Amniotic stem cell (primary cell): ENCODE measurements at places on chromosomes 2 and 18.

GRCh38 chr2:37376421-37377186, 32.2 kb downstream of the QPCT start:
- DNase-seq = no peak

GRCh38 chr2:38690499-38691420, 24.8 kb downstream of the GALM start:
- DNase-seq = peak; percentile 88

DNA sequence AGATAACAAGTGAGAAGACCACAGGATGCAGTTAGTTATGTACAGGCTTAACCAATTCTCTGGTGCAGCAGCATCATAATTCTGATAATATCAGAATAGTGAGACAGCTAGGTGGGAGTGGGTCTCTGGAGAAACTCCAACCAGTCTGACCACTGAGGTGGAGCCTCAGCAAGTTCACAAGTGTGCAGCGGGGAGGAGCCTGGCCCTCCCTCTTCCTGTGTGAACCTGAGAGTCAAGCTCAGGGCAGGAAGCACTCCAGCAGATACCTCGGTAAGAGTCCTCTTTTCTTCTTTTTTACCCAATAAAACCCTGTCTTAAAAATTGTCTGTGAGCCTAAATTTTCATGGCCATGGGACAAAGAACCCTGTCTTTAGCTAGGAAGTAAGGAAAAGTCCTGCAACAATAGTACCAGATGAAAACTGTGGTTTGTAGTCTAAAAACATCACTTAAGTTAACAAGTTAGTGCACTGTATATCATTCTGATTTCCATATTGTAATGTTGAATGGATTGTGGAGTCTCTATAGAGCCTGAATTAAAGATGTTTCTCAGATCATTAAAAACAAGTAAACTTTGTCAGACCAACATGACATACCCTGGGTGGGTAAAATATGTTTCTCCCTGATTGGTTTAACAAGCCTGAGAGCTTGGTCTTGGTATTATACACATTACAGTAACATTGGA, 370.8 kb downstream of the TMEM182 start:
- DNase-seq = no peak

DNA sequence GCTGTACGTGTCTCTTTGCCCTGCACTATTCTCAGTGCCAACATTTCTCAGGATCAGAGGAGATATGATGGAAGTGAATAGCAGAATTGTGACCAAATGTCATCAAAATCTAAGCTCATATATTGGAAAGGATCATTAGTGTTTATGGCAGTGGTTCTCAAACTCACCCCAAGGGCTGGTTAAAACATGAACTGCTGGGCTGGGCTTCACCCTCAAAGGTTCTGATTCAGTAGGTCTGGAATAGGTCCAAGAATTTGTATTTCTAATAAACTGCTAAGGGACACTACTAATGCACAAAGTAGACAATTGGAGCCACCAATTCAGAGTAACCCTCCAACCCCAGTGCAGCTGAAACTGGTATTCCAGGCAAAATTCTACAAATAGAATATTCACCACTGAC, 317.9 kb upstream of the UBE2E3 start:
- DNase-seq = no peak

- DNase-seq = no peak
These were observed 1159.6 kb upstream of the CHAC2 start for GRCh38 chr2:52608030-52608429.

GRCh38 chr2:202015471-202015870, 18.2 kb upstream of the FZD7 start:
- no peak for DNase-seq

DNA sequence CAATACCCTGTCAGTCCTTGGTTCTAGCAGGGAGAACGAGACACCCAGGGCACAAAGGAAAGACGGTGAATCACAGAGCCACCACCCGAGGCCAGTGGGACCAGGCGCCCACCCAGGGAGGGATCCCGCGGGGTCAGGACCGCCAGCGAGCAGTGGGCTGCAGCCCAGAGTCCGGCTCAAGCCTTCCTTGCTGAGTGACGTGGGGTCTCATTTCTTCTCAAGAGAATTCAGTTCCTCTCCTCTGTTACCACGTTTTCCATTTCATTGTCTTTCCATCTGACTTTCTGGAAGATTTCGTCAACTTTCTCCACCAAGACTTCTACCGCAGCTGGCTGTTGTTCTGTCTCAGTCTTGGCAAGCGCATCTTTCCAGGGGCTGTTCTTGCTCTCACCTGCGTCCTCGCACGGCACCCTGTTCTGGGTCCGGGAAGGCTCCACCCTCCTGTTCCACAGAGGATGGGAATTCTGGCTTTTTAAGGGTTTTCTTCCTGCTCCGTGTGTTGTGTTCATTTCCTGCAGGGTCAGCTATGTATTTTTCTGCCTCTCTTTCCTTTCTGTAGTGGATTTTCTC, 248.6 kb downstream of the NDUFA10 start:
- DNase-seq = no peak

DNA sequence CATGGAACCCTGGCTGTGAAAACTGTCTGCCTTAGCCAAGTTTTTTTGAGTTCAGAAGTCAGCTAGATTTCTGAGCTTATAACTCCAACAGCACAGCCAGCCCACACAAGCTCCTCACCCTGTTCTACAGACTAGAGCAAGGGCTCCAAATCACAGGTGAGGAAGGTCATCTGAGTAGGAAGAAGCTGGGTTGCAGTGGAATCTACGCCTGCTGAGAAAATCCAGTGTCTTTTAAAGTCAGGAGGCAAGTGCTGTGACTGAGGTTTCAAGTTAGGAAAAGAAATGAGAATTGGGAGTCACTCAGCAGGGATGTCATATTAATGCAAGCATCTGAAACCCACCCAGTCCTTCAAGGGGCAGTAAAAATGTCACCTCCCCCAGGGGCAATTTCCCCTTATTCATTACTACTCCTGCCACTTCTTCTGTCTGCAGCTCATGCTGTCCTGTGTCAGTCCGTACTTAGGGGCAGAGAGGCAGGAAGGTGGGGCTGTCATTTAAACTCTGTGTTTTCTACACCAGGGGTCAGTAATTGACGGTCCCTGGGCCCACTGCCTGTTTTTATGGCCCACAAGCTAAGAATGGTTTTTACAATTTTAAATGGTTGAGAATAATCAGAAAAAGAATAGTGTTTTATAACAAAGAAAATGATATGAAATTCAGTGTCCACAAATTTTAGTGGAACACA, 551.1 kb downstream of the BCL11A start:
- DNase-seq = no peak

DNA sequence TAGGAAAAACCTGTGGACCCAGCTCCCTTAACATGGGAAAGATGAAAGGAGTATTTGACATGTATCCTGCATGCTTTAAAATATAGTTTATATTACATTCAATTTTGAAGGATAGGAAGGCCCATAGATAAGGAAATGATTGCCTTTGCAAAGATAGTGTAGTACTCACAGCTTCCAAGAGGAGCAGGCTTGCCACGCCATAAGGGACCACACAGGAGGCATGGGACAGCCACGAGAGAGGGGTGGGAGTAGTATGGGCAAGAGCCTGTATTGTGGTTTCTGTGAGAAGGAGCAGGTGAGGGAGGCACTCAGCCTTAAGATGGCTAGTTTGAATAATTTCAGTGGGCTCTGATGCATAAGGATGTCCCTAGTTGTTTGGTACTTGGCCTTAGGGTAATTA, 740.3 kb downstream of the SATB2 start:
- DNase-seq = no peak

DNA sequence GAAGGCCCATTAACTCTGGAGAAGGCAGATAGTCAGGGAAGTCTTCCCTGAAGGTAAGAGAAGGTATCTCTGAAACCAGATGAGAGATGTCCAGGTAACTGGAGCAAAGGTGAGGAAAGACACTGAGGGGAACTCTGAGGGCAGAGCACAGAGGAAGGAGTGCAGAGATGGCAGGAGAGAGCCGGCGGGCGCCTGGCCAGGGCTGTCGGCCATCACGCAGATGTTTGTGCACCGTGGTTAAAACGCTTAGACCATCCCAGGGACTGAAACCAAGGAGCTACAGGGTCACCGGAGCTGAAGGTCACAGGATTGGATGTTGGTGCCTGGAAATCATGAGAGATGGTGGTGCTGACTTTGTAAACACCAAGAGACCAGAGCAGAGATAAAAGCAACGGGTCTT, 55.4 kb downstream of the LAMA1 start:
- DNase-seq = no peak

DNA sequence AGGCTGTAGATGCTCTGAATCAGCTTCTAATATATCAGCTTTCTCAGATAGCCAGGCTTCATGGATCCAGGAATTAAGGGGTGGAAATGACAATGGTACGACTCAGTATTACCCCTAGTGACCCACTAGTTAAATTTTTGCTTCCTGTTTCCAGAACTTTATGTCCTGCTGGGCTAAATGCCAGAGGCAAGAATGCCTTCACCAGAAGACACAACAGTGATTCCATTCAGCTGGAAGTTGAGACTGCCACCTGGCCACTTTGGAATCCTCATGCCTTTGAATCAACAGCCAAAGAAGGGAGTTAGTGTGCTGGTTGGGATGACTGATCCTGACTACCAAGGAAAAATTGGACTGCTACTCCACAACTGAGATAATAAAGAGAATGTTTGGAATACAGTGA, 239.1 kb downstream of the ASXL3 start:
- no peak for DNase-seq

DNA sequence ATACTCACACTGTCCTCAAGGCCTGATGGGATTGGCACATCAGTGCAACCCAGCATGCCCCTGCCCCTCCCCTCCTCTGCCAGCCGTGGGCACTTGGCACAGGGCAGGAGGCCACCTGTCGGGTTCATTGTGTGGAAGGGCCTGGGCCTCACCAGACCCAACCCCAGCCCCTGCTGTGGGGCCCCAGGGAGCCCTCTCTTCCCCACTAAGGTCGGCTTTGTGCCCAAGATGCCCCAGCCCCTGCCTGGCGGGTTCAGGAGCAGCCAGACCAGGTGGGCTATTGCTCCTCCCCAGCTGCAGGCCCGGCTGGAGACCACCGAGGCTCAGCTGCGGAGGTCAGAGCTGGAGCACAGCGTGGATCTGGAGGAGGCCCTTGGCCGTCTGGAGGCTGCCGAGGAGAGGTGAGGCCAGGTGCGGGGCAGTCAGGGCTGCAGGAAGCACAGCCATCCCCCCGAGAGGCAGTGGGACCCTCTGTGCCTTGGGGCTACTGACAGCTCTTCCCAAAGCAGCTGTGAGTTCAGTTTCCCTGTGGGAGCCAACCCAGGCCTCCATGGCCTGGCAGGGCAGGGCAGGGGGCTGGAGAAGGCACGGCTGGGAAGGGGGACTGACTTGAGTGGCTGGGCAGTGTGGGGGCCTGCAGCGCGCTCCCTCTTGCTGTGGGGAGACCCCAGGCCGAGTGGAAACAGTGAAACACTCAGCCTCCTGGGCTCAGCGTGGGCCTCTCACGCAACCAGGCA, 16.3 kb downstream of the CROCC2 start:
- DNase-seq = no peak

DNA sequence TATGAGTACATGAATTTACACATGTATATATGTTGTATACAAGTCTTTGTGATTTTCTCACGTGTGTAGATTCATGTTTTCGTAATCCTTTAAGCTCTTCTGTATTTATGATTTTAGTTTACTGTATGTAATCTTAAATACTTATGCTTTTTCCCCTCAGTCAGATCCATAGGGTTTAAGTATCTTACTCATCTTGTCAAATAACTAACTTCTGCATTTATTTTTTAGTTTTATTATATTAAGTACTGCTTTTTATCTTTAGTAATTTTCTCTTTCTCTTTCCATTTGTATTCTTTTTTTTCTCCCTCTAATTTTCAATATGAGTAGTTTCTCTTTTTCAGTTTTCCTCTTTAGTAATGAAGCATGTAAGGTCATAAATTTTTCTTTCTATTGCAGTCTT, 179.4 kb downstream of the LCLAT1 start:
- no peak for DNase-seq

DNA sequence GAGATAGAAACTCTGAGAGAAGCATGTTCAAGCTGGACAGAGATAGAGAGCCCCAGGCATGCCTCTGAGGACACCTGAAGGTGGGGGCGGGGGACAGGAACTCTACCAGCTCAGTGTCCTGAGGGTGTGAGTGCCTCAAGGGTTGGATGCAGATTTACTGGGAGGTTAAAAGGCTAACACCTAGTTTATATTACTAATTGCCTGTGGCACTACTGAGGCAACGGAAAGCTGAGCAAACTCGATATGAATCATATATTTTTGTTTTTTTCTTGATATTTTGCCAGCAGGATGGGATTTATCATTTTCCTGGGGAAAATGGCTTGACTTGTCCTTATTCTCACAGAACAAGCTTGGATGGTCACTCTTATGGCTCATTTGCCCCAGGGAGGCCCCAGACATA, 319.5 kb downstream of the ALK start:
- no peak for DNase-seq

- peak; percentile 66 for DNase-seq
These were observed 272.4 kb downstream of the AGAP1 start for GRCh38 chr2:235766278-235766677.

DNA sequence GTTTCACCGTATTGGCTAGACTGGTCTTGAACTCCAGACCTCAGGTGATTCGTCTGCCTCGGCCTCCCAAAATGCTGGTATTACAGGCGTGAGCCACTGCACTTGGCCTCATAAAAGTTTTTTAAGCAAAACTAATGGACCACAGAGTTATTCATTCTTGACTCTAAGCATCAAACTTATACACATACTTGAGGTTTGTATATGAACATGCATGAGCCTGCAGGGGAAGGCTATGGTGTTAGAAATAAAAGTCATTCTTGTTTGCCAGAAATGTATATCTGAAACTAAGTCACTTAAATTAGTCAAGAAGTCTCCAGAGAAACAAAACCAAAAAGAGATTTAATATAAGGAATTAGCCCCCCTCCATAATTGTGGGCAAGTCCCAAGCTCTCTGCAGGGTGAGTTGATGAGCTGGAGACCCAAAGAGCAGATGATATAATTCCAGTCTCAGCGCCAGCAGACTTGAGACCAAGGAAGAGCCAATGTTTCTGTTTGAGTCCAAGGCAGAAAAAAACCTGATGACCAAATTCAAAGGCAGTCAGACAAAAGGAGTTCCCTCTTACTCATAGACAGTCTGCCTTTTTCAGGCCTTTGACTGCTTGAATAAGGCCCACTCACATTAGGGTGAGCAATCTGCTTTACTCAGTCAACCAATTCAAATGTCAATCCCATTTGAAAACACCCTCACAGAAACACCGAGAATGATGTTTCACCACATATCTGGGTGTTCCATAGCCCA, 69.0 kb upstream of the DSG1 start:
- DNase-seq = no peak

DNA sequence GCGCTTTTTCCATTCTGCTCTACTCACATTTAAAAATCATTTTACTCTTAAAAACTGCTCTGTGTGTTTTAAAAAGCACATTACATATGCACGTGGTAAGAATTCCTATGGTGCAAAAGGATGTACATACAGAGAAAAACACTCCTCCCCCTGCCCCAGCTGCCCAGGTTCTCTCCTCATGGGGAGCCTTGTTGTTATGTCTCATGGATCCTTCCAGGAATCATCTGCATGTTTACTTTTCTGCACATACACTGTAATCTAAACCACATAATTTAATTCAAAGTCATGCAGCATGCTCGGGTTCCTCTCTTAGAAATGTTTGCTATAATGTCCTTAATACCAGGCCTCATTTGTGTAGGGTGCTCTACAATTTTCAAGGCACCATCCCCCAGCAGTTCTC, 243.3 kb downstream of the LOXHD1 start:
- DNase-seq = no peak
